Stimulated activated CD4-positive, alpha-beta T cell treated with anti-CD3 and anti-CD28 coated beads, Interleukin-4, amount 100 ng/mL, for 1 hour (primary cell): ENCODE measurements at places on chromosomes 7 and 10.

GRCh38 chr10:43077421-43078171 lies 727 bp downstream of the RET start:
- no peak for DNase-seq

- DNase-seq = peak; percentile 50
Measured at GRCh38 chr7:74657692-74658177, at the start of gene GTF2I. Gene GTF2I, plus strand, starts transcription at chr7:74657718. Its CDS starts 31,411 bp downstream, at chr7:74689129.

DNA sequence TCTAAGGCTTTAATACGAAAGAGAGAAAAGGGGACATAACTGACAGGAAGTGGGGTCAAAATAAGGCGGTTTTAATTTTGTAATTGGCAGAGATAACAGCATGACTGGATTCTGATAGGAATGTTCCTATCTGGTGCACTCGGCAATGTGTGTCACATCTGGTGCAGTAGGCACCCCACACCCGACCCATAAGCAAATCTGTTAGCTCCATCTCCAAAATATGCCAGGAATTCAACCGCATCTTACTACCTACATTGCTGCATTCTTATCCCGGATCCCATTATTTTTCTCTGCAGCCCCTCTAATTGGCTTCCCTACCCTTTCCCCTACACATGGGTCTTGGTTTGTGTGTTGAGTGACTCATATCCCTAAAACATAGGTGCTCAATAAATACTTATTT lies 19.1 kb upstream of the GALNT11 start:
- DNase-seq = no peak

DNA sequence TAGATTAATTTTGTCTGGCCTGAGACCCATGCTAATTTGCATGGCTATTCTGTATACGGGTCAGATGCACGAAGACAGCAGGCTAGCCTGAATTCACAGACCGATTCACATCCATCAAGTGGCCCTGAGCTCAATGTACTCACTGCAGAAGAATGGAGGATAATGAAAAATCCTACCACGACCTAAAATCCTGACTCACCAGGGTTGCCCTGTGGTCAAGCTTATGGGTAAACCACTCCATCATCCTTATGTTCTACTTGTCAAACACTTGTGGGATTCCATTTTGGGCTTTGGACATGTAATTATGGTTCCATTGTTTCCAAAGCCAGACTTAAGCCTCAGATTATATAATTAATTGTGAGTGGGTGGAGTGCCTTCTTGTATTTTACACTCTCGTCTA lies 110.4 kb upstream of the ZNF438 start:
- no peak for DNase-seq

- no peak for DNase-seq
Measured at GRCh38 chr7:158325530-158326381, 261.9 kb downstream of the PTPRN2 start.

DNA sequence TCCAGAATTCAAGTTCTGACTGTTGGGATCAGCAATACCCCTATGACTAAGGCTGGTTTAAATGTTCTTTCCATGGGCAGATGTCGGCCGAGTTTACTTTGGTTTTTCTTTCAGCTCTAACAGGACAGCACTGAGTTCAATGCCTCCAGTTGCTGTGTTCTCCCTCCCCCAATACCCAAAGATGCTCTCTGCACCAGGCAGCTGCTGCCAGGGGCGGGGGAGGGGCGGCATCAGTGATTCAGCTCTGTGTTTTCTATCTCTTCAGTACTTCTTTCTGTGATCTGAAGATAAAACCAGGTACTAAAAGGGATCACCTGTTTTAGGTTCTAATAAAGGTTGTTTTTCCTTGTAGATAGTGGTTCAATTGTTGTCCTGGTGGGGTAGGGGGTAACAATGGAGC lies 576.7 kb upstream of the POT1 start:
- DNase-seq = no peak

- no peak for DNase-seq
Measured at GRCh38 chr10:21194510-21194993, 297.4 kb upstream of the NEBL start.

GRCh38 chr7:154287356-154287755 lies 235.2 kb downstream of the DPP6 start:
- no peak for DNase-seq

GRCh38 chr7:3133811-3134385 lies 90.2 kb upstream of the CARD11 start:
- DNase-seq = no peak

- no peak for DNase-seq
Measured at GRCh38 chr7:36875794-36876193, 151.5 kb upstream of the AOAH start.

DNA sequence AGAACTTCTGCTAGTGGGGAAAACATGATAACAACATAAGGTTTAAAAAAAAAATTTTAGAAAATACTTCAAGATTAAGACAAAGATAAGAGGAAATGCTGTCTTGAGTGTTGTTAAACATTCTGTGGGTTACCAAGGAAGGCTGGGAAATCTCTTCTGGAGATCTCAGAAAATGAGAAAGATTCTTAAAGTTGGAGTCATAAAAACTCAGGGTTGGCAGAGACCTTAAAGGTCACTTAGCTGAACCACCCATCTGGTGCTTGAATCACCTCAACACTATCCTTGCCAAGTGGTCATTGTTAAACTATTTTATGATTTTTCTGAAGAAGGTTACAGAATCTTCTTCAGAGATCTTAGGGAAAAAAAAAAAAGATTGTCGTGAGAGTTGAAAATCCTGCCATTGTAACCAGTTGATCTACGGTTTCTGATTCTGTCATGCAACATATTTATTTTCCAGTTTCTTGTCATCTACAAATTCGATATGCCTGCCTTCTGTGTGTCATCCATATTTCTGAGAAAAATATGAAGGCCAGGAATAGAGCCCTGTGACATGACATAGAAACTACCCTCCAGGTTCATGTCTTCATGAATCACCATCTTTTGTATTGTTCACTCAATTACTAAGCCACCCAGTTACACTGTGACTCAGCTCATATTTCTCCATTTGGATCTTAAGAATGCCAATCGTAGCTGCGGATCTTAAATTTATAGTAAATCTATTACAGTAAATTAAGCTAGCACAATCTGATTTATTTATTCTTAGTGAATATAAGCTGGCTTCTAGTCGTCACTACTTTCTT lies 179.2 kb downstream of the ST7 start:
- DNase-seq = no peak

GRCh38 chr10:13315361-13315760 lies 15.5 kb upstream of the PHYH start:
- DNase-seq = no peak

DNA sequence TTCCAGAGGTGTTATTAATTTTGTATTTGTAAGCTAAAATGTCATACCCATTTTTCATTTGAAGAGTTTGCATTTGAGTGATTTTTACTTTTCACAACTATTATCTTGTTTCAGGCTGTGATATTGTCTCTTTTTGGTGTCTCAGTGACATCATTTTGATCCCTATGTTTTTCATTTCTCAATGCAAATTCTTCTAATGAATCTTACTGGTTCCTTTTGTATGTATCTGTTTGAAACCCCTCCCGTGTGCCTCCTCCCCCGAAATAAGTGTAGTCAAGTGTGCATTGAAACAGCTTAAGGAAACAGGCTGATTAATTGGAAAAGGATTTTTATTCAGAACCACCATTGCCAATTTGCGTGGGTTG lies 77.8 kb downstream of the SHH start:
- DNase-seq = no peak

- DNase-seq = no peak
Measured at GRCh38 chr7:50531401-50531911, 33.7 kb downstream of the DDC start.

GRCh38 chr7:107690084-107690483 lies 29.5 kb downstream of the SLC26A4 start:
- no peak for DNase-seq
